ENCODE measurements at places on chromosomes 16 and 17.
A peak's percentile ranks its signal among the peaks of the same experiment; 100 is the strongest.

DNA sequence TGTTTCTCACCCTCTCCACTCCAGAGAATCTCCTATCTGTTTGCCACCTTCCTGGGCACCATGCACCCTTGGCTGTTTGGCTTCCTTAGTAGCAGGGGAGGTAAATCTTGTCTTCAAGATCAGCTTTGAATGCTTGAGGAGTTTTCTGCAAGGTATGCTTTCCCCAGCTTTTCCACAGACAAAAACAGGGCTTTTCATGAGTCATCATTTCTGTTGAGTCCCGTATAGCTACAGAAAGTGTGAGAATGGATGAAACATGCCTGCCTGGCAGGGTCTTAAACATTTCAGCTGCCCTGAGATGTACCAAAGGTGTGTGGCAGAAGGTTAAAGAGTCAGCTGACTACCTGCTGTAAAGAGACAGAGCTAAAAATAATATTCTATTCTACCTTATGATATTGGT, 875.2 kb upstream of the EEF2KMT start:
- DNase-seq = no peak

- DNase-seq = no peak
Measured at GRCh38 chr17:67022451-67022810, 21.9 kb upstream of the CACNG1 start.

GRCh38 chr17:38510421-38511149, 82.3 kb downstream of the ARHGAP23 start:
- no peak for DNase-seq

DNA sequence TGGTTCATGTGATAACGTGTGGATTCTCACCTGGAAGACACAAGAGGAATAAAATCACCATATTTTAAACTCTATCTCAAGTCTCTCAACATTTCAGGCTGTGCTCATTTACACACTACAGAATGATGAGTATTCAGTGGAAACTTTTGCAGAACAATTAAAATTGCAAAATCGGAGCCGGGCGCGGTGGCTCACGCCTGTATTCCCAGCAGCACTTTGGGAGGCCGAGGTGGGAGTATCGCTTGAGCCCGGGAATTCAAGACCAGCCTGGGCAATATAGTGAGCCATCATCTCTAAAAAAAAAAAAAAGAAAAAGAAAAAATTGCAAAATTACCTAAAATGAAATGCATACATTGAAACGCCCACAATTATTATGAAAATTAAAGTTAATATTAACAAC, 825.9 kb downstream of the KCNJ18 start:
- no peak for DNase-seq

DNA sequence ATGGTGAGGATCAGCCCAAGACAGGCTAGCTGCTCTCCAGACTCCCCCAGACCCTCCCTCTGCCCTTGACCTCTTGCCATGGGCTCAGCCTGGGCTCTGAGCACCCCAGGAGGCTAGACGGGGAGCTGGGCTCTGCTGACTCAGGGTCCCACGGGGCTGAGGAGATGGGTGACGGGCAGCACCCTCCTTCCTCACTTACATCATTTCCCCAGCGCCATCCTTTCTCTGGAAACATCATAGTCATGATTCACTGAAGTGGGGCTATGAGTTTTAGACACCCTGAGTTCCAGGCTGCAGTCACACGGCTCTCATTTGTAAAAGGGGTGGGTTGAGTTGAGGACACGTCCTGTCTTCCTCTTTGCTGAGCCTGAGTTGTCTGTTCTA, 3.0 kb upstream of the ITGAX start:
- DNase-seq = no peak

DNA sequence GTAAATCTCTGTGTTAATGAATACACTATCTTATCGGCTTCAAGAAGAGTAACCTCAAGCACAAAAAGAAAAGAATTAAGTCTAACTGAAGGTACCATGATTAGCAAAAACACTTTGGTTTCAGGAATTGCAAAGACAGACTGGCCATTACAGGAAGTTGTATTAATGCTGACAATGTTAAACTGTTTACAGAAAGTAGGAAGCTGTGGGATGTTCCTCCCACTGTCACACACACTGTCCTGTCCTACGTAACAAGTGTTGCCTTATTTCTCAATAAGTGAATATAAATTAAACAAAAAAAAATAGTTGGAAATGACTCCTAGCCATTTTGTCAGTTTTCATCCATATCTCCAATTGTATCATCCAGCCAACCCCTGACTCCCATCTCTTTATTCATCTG, 8.6 kb downstream of the GNA13 start:
- no peak for DNase-seq

DNA sequence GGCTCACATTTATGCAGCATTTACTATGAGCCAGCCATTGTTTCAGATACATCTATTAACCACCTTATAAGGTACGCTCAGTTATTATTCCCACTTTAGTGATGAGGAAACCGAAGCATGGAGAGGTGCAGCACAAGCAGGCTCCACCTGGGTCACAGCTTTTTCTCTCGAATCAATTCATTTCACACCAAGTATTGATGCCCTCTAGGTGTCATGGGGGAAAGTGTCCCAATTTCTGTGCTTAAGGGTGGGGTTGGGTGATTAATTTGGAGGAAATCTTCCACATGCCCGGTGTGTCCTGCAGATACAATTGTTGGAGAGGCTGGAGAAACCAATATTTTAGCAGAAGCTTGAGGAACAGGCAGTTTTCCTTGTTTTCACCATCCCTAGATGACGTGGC, 62.7 kb upstream of the DNAJA2 start:
- no peak for DNase-seq

DNA sequence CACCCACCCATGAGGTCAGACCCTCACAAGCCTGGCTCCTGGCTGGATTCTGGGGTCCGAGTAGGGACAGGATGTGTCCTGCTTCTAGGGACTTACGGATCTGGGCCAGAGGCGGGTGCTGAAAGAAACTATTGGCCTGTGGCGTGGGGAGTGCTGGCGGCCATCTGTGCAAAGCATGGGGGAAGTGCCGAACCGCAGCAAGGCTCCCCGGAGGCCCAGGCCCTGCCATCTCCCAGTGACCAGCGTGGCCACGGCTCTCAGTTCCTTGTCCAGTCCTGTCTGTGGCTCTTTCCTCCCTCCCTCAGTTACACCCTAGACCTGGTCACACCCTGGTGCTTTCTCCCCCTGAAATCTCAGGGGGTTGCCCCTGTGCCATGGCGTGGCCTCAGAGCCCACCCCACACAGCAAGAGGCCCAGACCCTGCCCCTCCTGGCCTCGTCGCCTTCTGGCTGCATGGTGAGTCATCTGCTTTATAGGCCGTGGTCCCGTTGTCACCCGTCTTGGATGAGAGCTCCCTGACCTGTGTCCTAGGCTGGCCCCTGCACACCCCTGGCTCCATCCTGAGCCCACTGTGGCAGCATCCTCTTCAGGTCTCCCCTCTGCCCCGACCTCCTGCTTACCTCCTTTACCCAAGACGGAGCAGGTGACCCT, 54.5 kb downstream of the PRMT7 start:
- no peak for DNase-seq

GRCh38 chr16:12000032-12000431, 23.5 kb downstream of the SNX29 start:
- no peak for DNase-seq

DNA sequence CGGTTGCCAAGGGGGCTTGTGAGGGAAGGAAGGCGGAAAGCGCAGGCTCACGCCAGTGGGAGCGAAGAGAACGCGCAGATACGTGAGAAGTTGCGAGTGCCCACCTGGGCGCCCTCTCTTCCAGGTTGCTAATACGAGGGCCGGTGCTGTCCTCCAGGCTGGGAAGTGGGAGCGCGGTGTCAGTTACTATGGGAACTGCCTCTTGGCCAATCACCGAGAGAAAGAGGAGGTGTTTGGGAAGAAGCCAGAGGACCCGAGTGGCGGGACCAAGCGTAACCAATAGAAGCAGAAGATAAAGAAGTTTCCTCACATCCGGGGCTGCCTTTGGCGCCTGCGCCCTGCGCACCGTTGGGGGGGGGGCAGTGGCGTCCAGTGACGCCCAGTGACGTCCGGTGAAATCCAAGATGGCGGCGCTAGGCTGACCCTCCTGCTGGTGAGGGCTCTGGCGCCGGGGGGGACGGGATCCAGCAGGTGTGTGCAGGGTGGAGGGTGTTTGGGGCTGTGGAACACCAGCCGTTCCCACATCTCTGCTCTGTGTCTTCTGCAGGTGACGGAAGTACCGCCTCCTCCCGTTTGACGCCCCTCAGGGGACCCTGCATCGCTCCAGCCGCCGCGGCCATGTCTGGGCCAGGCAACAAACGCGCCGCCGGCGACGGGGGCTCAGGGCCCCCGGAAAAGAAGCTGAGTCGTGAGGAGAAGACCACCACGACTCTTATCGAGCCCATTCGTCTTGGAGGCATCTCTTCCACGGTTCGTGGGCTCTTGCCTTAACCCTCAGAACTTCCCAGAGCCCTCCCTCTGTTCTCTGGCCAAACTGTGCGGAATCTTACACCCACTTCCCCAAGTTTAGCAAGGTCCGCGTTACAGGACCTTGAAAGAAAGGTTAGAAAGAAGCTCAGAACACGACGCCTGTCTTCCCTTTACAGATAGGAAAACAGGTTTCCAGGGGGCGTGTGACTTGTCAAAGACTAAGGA, at the start of the genes CFAP119 and RNF40:
CFAP119 (minus strand) TSS at position 135 of the 975 bp plus-strand sequence. CDS start 314 bp downstream, outside the sequence.
RNF40 (plus strand) TSS at position 395 of the 975 bp plus-strand sequence; CDS start at position 619, 224 bp downstream.
- DNase-seq = peak; percentile 97

DNA sequence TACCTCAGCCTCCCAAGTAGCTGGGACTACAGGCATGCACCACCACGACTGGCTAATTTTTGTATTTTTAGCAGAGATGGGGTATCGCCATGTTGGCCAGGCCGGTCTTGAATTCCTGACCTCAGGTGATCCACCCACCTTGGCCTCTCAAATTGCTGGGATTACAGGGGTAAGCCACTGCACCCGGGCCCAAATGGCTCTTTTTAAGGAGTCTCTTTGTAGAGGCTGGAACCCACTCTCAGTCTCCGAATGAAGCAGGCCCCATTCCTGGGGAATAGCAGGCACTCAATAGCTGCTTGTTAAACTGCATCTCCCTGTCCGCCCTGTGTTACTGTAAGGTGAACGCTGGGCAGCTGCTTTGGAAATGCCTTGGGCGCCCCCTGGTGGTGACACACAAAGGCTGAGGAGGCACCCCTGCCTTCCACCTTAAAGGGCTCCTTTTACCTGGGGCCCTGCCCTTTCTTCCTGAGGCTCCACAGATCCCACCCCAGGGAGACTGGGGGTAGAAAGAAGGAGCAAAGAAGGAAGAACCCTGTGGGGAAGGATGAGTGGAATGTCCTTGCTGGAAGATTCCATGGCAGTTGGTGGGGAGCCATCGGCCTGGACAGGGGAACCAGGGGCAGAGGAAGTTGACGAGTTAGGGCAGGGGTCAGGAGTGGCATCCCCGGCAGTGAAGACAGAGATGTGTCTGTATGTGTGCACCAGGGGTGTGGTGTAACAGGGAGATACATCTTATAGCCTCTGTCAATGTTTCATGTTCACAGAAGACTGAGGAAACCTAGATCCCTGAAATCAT, 6.1 kb upstream of the SP2 start:
- peak; percentile 70 for DNase-seq

- DNase-seq = no peak
Measured at GRCh38 chr16:2857451-2858244, at the start of gene PRSS22. Gene PRSS22 (minus strand): TSS chr16:2858170. CDS start chr16:2858104, 66 bp downstream.

DNA sequence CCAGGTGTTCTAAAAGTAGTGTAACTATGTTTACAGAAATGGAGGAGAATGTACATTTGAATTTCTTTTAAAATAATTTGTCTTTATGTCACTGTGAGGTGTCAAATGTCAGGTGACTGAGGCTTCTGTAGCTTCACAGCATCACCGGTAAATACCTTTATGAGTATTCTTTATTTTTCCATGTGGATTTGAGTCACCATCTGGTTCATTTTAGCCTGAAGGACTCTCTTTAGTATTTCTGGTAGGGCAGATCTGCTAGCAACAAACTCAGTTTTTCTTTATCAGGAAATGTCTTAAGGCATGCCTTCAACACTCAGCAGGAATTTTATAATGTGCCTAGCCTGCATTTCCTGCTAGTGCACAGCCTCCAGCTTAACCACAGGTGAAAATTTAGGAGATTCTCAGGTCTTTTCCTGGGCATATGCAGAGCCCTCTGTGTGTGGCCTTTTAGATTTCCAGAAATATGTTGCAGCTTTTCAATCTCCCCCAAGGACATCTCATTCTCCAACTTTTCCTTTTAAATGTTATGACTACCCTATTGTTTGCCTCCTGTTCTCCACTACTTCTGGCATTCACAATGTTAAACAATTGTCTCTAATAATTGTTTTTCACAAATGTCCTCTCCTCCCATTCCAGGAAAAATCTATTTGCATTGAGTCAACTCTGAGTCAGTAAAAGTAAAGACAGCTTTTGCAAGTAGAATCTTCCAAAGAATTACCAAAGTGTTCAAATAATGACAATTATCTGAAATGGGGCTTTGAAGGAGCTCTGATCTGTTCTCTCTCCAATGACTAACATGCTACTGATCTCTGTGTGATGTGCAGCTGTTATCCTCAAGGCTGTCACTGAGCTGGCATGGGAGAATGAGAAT, 239.4 kb upstream of the CPHXL start:
- no peak for DNase-seq

DNA sequence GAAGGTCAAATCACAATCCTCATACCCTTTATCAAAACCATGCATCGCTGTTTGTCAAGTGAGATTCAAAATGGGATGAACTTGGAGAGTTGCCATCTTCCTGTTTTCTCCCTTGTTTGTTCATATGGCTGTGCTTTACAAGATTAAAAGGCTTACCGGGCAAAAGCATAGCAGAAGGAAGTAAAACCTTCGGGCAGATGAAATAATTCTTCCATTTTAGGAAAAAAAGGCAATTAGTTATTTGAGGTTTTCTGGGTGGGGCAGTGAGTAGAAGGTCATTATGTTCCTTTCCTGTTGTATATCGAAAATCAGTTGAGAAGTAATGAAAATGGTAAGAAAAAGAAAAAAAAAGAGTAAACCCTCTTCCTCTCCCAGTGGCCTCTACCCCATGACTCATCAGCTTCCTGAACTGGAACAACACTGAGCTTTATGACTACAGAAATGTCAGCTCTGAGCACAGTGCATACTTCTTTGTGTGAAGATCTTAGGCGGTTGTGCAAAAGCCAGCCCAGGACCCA, 369.2 kb downstream of the CDH13 start:
- DNase-seq = peak; percentile 78

DNA sequence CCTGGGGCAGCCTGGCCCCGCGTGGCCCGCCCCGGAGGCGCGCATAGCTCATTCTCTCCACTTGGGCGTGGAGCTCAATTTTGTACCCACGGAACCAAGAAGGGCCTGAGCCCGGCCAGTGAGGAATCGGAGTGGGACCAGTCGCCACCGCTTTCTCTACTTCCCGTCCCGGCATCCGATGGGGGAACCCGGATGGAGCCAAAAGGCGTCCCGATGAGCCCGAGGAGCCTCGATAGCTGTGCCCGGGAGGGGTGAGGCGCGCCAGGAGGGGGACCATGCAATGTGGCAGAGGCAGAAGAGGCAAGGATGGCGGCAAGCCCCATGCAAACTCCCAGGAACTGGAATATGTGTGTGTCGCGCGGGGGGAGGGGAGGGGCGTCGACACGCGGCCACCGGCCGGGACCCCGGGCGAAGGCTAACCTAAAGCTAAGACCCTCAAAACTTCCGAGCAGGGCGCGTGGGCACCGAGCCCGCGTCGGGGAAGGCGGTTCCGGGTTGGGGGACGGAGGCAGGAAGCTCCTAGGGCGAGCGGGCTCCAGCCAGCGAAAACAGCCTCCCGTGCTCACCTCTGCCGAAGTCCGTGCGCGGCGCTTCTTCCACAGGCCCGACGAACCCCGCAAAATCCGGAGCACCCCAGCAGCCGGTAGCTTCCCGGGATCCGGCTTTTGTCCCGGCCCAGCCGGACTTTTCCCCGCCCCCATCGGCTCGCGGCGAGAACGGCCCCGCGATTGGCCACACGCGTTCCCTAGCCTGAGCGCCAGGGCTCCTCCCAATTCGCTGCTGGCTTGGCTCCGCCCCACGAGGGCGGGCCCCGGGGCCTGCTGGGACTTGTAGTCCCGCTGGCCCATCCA, at the start of gene ACLY:
ACLY (minus strand) TSS at position 638 of the 851 bp plus-strand sequence. CDS start 5,078 bp downstream, outside the sequence.
- peak; percentile 94 for DNase-seq
